Stimulated activated CD8-positive, alpha-beta memory T cell treated with anti-CD3 and anti-CD28 coated beads, Interleukin-7, amount 100 ng/mL, for 24 hours (primary cell): ENCODE measurements at places on chromosomes 5 and 9.

- DNase-seq: no peak
Observed at GRCh38 chr5:55518831-55519390, 15.9 kb downstream of the PLPP1 start.

- DNase-seq: no peak
Observed at GRCh38 chr9:89413963-89414638, 83.8 kb downstream of the SEMA4D start.

DNA sequence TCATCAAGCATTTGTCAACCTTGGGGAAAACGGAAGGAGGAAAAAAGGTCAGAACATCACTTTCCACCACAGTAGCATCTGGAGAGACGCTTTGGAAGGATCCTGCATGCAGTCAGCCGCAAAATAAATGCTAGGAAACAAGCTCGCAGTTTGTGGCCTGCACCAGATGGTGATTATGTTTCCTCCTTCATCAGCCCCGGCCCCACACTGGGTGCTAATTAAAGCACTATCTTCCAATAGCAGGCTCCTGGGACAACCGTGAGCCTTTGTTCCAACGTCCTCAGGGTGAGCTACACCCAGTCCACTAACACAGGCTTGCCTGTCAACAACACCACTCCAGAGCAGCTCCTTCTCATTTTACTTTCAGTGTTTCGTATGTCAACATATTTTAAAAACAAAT, 64.0 kb downstream of the RNF130 start:
- no peak for DNase-seq

- DNase-seq: peak; percentile 88
Observed at GRCh38 chr5:172806897-172807672, 27.0 kb upstream of the ERGIC1 start.

- peak; percentile 2 for DNase-seq
Observed at GRCh38 chr9:88007291-88007650, 32.9 kb upstream of the CDK20 start.

GRCh38 chr5:64330728-64331231, 165.1 kb downstream of the RNF180 start:
- DNase-seq: no peak

DNA sequence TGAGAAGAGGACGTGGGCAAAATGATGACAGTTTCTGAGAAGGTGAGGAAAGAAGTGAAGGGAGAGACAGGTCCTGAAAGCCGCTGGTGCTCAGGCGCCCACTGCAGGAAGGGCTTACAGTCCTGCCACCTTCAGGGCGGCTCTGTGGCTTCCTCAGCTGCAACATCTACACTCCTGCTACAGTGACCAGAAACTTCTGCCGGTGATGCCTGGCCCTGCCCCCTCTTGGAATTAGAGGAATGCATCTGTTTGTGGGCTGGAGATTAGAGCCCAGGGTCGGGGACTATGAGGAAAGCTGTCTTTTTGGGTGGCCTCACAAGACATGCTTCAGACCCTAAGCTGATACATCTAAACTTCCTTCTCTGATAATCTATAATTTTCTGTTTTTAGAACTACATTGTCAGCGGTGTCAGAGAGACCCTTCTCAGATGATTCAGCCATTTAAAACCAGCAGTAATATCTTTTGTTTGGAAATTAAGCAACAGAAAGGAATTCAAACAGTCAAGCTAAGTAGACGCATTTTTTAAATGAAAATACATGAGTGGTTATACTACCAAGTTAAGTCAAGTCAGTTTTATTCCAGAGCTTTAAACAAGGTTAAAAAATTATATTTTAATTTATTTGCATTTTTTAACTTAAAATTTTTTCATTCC, 30.4 kb downstream of the PRDM6 start:
- no peak for DNase-seq

GRCh38 chr9:136700304-136700703, 12.1 kb upstream of the DIPK1B start:
- no peak for DNase-seq

GRCh38 chr9:76181020-76181641, 213.1 kb downstream of the RFK start:
- no peak for DNase-seq

DNA sequence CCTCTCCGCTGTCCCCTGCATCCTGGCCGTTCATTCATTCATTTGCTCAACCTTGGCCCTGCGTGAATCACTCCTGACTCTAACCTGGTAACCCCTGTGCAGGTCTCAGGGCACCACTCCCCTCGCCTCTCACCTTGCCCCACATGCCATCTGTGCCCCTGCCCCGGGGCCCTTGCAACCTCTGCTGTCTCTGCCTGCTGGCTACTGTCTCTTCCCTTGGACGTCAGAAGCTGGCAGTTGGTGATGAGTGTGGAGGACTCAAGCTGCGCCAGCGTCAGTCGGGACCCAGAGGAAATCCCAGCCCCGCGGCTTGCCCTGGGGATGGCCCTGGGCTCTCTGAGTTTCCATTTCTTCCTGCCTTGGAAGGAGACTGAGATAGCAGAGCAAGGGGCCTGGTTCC, 154.9 kb downstream of the OLFM1 start:
- DNase-seq: no peak

- DNase-seq: no peak
Observed at GRCh38 chr9:76109953-76110352, 219.5 kb downstream of the PCSK5 start.
